ENCODE measurements at places on chromosomes 3 and 15. TPM values are rescaled to one million over a fixed set of nuclear protein-coding genes. Genes with fewer than 3 reads are reported as not detected.
A peak's percentile ranks its signal among the peaks of the same experiment; 100 is the strongest.

GRCh38 chr3:112514527-112515128 lies 15.4 kb upstream of the BTLA start:
- no peak for DNase-seq

DNA sequence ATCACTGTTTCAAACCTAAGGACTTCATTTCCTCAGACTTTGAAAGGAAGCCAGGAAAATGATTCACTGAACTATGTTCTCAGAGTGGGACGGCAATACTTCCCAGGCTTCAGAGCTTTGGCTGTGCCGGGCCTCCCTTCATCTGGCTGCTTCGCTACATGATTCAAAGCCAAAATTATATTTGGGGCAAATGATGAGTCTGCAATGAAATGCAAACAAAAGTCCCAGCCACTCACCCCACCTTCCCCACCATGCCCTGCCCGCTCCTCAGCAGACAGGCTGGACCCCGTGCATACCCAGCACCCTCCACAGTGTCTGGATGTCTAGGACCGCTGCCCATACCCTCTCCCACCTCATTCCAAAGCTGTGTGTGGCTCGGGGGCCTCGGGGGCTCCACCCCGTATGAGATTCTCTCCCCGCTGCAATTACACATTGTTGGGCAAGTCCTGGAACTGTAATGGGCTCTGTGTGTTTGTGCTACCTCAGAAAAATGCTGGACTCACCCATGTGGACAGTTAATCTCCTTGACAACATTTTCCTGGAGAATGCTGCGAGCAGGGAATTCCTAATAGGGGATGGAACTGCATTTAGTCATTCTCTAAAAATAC lies 32.2 kb downstream of the ATP10A start:
- DNase-seq, result peak; percentile 69

The TMEM207 gene
- polyA plus RNA-seq, result not detected

The BTLA gene
- not detected for polyA plus RNA-seq

DNA sequence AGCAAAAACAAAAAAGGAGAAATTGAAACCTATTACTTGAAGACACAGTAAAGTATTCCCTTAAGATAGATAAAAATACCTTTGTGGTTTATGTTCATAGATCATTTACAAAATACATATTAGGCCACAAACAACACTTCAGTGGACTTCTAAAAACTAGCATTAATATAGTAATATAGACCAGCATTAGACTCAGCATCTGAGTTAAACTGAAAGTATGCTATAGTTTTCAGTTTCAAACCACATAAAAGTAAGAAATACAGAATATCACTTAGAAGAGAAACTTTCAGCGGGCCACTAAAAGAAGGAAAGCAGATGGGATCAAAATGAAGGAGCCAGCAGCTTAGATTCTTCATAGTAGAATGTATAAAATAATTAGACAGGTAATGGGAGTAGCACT lies 86.6 kb downstream of the MSL2 start:
- no peak for DNase-seq

GRCh38 chr3:122794483-122794778 lies 438 bp upstream of the SLC49A4 start:
- DNase-seq, result no peak

DNA sequence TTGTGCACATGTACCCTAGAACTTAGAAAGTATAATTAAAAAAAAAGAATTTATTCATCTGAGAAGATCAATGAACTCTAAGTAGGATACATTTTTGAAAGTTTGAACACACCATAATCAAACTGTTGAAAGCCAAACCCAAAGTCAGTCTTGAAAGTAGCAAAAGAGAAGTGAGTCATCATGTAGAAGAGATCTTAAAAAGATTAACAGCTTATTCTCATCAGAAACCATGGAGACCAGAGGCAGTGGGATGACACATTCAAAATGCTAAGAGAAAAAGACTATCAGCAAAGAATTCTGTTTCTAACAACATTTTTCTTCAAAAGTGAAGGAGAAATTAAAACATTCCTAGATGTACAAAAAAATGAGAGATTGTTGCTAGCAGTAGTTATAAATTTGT lies 60.7 kb downstream of the TIMP4 start:
- DNase-seq, result no peak

DNA sequence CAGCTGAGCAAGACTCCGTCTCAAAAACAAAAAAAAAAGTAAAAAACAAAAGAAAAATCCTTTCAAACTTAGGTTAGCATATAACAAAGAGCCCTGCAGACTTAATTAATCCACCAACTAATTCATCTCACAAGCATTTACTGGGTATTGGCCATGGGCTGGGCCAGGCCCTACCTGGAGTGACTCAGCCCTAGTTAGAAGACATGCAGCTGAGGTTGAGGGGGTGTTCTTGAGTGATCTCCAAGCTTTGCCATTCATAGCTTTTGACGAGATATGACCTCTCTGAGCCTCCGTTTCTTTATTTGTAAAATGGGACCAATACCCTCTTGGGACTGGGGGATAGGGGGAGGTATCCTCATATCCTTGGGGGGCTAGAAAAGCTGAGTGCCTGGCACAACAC lies 7.8 kb downstream of the FBXL22 start:
- DNase-seq, result no peak

DNA sequence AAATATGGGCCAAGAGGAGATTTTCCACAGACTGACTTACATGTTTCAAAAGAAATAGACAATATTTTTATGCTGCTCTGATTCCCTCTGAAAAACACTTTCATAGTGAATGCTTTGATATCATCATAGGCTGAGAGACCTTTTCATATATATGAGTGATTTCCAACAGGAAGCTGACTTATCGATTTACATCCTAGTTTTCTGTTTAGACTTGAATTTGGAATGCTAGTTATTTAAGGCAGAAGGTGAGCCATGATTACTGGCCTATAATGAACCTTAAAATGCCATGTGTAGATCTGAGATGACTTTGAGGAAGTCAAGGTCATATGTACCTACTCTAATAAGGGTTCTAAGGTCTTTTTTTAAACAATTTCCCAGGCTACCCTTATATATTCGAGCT lies 1126.1 kb downstream of the ROBO1 start:
- no peak for DNase-seq
